ENCODE measurements at places on chromosomes 6 and 20.

- DNase-seq = no peak
These were observed 54.5 kb upstream of the HMGCLL1 start for GRCh38 chr6:55633471-55633870.

DNA sequence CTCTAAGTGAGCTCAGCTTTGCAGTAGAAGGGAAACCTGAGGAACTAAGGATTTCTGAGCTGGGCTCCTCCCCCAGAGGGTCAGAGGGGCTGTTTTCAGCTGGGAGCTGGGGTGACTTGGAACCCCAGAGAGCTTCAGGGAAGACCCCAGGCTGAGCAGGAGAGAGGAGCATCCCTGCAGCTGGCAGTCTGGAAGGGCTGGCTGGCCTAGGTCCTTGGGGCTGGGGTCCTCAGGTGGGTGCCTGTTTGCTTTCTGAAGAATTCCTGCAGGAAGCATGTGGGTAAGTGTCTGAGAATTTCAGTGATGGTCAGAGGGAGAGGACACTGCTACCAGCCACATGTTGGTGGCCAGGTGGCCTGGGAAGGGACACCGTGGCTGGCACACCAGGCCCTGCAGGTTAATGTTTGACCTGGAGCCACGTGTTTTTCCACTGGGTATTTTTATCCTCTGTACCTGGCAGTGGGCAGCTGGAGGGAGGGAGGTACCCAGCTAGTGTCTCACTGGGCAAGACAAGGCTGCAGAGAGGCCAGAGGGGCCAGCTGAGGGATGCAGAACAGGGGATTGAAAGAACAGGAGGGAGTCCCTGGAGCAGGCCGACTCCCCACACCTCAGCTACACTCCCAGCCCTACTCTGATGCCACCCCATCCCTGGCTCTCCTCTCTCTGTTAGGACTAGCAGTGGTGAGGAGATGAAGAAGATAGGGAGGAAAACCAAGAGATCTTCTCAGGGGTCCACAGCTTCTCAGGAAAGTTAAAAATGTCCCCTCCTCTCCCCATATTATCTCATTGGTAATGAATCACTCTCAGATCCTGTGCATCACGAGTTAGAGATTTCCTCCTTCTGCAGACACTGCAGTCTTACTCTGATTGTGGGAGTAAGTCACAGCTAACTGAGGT is 143.6 kb downstream of the VEGFA start:
- DNase-seq = no peak

DNA sequence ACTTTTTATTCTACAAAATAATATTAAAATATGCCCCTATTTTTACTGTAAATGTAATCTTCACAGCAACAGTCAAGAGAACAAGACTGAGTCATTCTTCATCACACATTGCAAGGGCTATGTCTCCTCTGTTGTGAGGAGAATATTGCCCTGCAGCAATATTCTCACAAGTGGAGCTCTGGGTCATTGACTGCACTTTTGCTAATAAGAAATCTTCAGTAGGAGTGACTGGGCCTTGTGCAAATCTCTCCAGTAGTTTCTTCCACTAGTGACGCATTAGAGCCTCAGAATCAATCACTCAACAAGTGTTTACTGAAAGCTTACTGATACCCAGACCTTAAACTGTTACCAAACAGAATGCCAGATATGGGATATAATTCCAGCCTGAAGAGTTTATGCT is 49.1 kb downstream of the LAMA2 start:
- no peak for DNase-seq

DNA sequence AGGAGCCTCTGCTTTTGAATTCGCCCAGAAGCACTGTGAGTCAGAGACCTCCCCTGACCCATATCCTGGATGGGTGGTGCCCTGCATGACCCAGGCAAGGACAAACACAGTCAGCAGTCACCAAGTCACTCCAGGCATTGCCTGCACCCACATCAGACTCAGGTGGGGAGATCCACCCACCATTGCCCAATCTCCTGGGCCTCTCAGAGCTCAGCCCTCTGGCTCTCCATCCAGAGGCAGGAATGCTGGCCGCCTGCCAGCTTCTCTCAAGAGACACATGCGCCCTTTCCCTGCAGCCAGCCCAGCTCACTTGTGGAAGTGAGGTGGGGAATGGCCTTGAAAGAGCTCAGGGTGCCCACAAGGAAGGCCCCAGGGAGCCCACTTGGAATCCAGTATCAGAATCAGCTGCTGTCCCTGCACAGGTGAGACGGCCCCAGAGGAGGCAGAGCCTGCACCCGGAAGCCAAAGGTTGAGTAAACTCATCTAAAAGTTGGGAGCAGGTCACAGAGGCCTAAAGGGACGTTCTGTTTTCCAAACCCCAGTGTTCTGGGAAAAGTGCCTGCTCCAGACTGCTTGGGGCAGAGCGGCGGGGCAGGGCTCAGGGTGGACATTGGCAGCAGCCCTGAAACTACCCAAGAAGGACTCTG is 129.8 kb downstream of the PREX1 start:
- DNase-seq = no peak

DNA sequence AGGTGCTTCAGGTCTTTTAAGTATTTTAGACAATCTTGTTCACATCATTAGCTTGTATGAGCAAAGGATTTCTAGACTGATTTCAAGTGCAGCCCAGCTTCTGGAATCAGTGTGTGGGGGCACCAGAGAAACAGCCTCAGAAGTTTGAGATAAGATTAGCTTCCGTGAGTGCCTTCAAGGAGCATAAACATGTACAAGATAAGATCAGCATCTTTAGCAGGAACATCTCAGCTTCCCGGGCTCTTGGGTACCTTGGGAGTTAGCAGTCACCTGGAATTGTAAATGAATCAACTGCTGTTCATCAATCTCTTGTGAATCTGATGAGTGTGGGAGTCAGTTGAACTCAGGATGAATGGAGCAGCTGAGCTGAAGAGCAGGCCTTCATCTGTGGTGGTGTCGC is 12.0 kb upstream of the CITED2 start:
- DNase-seq = no peak

GRCh38 chr20:19577692-19578091 is 180.4 kb upstream of the RIN2 start:
- DNase-seq = no peak

DNA sequence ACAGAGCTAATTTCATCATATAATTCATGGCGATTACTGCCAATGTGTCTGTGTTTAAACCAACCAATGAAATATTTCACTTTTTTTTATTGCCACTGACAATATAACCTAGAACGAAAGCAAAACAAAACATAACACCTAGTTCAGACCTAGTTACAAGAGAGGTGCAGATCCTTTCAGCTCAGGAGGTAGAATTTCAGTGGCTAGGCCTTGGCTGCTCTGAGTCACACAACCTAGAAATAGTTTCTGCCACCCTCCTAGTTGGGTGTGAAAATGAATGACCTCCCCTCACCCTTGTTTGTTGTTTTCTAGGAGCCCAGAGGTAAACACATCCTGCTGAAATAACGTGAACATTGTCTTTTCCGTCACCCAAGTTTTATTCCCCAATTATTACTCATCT is 356.3 kb downstream of the HTR1B start:
- no peak for DNase-seq

DNA sequence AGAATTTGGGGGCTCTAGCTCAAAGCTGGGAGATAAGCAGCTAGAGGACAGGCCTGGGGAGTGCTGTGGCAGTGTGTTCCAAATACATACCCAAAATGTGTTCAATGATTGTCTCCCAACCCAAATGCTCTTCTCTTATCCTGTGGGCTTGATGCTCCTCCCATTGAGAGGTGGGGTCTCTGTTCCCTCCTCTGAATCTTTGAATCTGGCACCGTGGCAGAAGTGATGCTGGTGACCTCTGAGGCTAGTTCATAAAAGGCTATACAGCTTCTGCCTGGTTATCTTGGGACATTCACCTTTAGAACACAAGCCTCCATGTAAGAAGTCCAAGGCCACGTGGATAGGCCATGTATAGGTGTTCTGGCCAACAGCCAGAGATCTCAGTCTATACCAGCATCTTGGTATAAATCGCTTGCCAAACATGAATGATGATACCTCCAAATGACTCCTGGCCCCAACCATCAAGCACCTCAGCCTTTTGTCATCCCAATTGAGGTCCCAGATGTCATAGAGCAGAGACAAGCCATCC is 15.9 kb upstream of the MYBL2 start:
- no peak for DNase-seq

- no peak for DNase-seq
These were observed 120.3 kb downstream of the PXDC1 start for GRCh38 chr6:3631186-3631585.

DNA sequence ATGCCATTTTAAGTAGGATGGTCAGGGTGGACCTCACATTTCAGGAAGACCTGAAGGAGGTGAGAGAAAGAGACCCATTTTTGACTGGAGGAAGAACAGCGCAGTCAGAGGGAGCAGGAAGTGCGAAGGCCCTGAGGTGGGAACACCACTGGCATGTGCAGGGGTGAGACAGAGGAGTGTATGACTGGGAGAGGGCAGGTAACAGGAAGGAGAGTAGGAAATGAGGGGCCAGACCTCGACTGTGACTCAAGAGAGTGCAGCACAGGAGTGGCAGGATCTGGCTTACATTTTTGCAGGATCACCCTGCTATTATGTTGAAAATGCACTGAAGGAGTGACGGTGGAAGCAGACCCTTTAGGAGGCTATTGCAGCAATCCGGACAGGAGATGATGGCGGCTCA is 117.7 kb upstream of the CDYL start:
- no peak for DNase-seq

DNA sequence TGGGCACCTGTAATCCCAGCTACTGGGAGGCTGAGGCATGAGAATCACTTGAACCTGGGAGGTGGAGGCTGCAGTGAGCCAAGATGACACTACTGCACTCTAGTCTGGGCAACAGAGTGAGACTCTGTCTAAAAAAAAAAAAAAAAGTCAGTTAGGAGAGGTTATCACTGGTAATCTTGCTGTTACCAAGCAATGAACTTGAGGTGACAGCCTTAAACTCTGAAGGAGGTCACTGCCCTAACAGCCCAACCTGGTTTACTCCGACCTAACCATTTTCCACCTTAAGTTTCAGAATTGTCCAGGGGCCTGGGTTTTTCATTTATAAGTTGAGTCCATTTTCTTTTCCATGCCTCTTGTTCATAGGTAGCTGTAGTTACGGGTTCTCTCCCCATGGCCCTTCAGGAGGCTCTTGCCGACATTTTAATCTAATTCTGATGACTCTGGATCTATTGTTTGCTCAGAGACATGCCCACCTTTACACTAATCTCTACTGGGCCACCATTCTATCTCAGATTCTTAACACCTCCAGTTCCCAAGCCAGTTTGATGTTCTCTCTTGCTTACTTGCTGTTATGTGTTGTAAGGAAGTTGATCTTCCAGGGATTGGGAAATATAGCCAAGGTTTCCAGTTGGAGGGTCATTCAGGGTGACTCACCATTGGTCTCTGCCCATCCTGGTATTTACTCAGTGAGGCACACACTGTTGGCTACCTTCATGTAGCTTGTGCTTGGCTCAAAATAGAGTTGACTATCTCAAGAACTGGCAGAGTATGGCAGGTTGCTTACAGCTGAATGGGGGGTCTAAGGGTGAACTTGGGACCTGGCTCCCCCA is 29.1 kb downstream of the SHLD1 start:
- no peak for DNase-seq

- DNase-seq = no peak
These were observed 91.0 kb downstream of the KCNQ5 start for GRCh38 chr6:72712910-72713309.

DNA sequence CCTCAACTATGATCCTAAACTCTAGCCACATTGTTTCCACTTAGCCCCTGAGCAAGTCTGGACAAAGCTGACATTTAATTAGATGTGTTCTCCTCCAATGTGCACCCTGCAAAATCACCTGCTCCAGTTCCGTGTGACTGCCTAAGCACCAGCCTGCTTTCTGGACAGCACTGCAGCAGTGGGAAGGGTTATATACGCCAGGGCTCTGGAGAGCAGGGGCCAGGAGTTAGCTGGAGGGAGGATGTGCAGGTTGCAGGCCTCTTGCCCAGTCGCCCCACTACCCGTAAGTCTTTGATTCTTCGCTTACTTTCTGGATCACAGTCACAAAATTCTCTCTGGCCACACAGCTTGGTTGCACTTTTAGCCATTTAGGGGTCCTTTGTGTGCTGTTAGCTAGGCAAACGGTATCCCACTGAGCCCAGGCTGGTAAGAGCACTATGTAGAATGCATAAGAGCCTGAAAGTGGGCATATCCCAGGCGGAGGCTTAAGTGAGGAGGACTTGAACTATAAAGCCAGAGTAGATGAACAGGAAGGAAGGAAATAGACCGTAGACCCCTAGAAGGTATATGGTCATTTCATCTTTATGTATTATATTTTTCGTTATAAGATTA is 10.7 kb upstream of the PLEKHG1 start:
- no peak for DNase-seq

- no peak for DNase-seq
These were observed 207.5 kb downstream of the FOXC1 start for GRCh38 chr6:1817033-1817761.

- DNase-seq = no peak
These were observed 66.3 kb downstream of the PLCG1 start for GRCh38 chr20:41203660-41204059.

GRCh38 chr6:67131827-67132226 is 1424.8 kb upstream of the EYS start:
- no peak for DNase-seq

DNA sequence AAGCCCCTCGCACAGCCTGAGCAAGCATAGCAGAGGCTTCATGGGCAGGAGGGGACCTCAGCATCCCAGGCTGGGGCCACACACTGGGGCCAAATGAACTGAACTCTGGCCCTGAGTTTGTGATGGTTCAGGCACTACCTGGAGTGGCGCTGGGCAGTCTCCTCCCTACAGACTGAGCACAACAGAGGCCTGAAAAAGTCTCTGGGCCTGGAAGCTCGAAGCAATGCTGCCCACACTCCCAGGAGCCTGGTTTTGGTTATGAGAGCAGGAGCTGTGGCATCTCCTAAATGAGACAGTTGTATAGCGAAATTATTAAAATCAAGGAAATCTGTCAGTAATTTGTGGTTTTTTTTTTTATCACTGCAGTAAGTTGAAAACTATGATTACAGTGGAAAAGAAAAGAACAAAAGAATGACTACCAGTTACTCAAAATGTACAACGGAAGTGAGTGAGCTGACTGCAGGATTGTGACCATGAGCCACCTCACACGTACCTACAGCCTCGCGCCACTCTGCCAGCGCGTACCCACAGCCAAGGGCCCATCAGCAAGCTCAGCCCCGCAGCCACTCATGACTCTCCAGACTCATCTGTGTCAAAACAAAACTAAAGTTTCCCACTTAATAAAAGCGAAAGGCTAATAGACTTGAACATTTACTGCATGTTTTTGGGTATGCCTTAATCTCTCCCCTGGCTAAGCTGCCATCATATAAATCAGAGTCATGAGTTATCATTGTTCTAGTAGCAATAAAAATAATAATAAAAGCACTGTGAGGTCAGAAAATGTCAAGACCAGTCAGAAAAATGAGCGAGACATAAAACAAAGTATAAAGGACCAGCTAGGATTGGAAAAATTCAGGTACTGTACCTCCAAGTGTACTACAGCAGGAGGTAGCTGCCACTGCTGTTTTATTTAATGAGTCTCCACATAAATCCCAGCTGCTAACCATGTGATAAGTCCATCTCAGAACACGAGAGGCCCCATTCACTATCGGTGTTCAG is 177.0 kb downstream of the FOXC1 start:
- no peak for DNase-seq

- no peak for DNase-seq
These were observed 62.8 kb downstream of the TCP11 start for GRCh38 chr6:35078226-35078850.
